ENCODE measurements at places on chromosomes 16 and 17.

DNA sequence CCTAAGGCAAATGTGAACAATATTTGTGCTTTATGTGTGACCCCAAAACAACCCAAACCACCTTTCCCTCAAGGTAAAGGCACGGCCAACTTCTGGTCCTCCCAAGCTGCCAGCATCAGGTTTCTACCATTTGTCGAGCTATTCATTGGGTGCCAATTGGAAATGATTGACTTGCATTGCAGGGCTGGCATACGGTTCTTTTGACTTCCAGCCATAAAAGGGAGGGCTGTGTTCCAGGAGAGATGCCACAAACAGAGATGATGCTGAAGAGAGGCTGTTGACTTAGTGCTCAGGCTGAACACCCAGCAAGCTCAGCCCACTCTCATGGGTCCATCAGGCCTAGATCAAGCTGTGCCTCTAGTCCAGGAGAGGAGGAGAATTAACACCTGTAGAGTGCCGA, 252.4 kb downstream of the GRIN2A start:
- no peak for DNase-seq

DNA sequence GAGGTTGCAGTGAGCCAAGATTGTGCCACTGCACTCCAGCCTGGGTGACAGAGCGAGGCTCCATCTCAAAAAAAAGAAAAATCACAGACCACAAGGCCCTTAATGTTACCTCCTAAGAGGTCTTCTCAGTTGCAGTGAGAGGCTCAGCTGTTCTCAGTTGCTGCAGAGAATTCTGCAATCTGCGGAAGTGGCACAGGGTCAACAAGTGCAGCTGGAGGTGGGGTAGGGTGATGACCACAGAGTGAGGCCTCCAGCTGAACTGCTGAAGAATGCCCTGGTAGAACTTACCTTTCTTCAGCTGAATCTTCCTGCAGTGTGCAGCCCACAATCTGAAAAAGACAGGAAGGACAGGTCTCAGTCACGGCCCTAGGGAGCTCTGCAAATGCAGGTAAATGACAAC, 26.3 kb downstream of the CNTNAP1 start:
- no peak for DNase-seq

GRCh38 chr16:3520841-3521240, 20.0 kb downstream of the CLUAP1 start:
- no peak for DNase-seq

- no peak for DNase-seq
These were observed 3.2 kb downstream of the TSR3 start for GRCh38 chr16:1348441-1348840.

DNA sequence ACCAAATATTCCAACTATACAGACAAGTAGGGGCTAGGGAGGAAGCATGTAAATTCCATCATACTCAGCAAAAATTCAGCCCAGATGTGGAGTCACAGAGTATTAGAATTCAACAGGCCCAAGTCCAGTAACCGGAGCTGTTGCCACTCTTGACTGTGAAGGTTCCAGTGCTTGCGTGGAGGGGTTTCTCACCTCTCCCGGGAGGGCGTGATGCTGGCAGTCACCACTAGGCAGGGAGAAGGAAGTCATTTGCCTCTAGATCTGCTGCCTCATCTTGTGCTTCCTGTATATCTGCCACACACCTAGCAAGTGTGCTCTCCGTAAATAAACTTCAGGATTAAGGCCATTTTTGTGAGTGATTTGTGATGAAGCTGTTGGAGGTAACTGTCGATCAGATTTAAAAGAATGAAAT, 1.0 kb upstream of the CKLF start:
- DNase-seq, result no peak

- no peak for DNase-seq
These were observed 5.7 kb downstream of the HS3ST3B1 start for GRCh38 chr17:14306596-14306995.

GRCh38 chr17:77054936-77055335, 85.8 kb upstream of the SEC14L1 start:
- DNase-seq, result no peak

DNA sequence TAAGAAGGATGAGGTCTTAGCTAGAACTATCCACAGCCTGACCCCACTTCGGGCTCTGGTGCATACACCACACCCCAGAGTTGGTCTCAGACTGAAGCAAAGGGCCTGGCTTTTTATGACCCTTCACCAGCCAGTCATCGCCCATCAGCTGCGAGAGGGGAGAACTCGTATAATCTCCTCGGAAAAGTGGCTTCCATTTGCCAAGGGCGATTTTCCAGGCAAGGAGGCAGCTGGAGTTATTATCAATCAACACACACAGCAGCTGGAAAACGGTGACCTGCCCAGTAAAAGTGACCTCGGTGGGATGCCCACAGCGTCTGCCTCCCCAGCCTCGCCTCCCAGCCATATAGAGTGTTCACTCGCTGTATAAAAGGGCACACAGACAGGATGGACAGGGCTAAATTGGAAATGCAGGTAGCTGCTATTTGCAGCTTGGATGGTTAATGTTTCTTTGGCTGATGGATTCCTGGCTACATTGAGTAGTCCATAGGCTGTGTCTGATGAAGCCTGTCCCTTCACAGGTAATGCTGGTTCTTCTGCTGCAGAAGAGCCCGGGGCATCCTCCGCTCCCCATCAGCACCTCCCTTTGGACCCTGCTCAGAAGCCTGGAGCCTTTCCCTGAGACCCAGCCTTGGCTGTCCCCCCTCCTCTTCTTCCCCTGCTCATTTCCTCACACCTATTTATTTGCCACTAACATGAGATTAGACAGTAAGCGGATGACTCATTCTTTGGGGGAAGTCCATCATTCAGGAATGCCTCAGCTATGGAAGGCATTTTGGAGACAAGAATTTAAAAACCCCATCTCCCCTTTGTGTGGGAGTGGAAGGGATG, 45.7 kb downstream of the TMEM186 start:
- no peak for DNase-seq

GRCh38 chr17:624341-624860, 90.2 kb downstream of the VPS53 start:
- DNase-seq, result no peak

DNA sequence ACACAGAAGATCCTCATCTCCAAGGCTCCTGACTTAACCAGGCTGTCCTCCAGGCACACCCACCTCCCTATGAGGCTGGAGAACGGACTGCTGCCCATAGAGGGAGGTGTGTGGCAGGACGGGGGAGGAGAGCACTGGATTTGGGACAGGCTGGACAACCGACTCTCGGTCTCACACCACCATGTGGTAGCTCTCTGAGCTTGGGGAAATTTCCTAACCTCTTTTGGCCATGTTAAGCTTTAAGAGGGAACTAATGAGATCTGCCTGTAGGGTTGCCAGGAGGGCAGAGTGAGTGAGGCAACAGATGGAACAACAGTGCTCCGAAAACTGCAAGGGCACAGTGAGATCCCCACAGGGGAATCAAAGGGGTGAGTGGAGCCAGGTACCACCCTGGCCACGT, 32.7 kb downstream of the RHBDL3 start:
- DNase-seq, result no peak

DNA sequence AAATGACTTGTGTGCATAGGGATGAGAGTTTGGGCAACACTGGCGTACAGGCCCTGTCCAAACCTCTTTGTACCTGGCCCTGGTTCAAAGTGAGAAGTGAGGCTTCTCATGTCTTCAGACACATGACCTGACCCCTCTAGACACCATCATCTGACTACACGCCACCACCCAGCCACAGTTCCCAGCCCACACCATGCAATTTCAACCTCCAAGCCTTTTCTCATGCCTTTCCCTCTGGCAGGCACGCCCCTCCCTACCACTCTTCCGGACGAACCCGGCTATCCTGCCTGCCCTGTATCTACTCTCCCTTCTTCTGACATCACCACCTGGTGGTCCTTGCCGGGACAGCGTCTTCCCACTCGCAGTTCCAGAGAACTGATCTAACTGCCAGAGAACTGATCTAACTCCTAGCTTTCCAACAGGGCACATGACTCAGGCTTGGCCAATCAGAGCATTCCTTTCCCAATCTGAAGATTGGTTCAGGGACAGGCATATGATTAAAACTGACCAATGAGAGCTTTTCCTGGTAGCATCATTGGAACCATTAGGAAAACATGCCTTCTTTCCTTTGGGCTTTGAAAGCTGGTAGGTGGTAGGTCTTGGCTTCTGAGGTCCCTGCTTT, 27.1 kb upstream of the IL21R start:
- DNase-seq, result no peak

- no peak for DNase-seq
These were observed 31.5 kb downstream of the KCNJ16 start for GRCh38 chr17:70106551-70106950.

DNA sequence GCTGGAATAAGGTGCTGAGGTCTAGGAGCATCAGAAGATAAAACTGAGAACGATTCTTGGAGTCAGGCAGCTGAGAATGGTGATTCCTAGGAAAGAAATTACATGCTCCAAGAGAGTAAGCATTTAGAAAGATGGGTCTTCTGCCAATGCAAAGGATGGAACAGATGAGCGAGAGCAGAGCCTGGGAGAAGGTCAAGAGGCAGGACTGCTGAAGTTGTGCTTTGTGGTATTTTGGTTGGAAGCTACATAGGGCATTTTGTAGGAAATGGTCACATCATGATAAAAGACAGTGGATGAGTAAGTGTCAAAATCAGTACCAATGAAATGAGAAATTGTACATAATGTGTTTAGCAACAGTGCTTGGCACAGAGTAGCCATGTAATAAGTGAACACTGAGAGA, 1.4 kb upstream of the CRYM start:
- DNase-seq, result no peak

GRCh38 chr16:87856791-87857228, 12.5 kb downstream of the SLC7A5 start:
- no peak for DNase-seq

DNA sequence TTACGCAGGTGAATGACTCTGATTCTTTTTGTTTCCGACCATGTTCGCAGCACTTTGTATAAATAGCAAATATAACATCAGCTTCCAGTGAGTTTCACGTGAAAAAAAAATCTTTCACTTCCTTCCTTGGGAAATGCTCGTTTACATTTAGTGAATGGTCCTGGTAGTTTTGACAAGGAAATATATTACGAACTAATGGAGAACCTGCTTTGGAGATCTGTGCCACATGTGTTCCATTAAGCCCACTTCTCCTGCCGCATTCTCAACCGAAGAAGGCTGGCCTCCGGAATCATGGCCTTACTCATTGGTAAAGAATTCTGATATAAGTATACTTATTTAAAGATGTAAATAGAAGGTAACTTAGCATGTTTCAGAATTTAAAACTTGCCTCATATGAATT, 3.6 kb downstream of the CRAMP1 start:
- DNase-seq, result no peak

- no peak for DNase-seq
These were observed 13.4 kb downstream of the MSI2 start for GRCh38 chr17:57269598-57270255.

- no peak for DNase-seq
These were observed 41.5 kb upstream of the ETV4 start for GRCh38 chr17:43587647-43588046.

GRCh38 chr16:49734331-49734730, 121.6 kb downstream of the ZNF423 start:
- no peak for DNase-seq

DNA sequence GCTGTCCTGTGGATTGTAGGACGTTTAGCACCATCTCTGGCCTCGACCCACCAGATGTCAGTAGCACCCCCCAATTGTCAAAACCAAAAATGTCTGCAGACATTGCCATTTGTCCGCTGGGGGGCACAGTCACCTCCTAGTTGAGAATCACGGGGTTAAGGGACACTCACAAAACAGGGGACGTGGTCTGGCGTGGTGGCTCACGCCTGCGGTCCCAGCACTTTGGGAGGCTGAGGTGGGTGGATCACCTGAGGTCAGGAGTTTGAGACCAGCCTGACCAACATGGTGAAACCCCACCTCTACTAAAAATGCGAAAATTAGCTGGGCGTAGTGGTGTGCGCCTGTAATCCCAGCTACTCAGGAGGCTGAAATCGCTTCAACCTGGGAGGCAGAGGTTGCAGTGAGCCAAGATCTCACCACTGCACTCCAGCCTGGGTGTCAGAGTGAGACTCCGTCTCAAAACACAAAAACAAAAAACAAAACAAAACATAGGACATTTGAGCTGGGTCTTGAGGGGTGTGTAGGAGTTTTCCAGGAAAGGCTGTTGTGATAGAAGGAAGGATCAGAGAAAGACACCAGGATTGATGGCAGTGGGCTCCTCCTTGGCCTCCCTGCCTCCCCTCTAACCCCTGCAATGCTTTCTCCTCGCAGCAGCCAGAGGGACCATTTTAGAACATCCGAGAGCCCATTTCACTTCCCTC, 171.8 kb upstream of the GSE1 start:
- no peak for DNase-seq

Measured in stimulated activated CD8-positive, alpha-beta memory T cell treated with anti-CD3 and anti-CD28 coated beads, Interleukin-12 subunit alpha, Interleukin-12 subunit beta, amount 100 ng/mL, for 1 hour (primary cell).